Fibroblast of upper back skin (primary cell): ENCODE measurements at places on chromosomes 5 and 9.

DNA sequence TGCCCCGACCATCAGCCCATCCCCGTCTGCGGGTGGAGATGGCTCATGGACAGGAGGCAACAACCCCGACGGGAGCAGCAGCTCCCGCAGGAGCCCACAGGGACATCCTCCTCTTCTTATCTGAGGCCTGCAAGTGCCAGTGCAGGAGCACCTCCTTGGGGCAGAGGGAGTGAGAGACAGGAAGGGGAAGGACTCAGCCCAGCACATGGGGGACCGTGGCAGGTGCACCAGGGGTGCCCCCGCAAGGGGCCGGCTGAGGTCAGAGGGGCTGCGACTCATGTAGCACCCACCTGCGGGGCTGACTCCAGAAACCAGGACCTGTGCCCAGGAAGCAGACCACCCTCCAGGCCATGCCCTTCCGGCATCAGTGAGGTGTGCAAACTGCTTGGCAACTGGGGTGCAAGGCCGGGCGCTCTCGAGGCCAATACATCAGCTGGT lies 259.8 kb upstream of the ADAMTS16 start:
- no peak for DNase-seq

GRCh38 chr5:150339841-150340240 lies 17.7 kb upstream of the TCOF1 start:
- DNase-seq, result no peak

- DNase-seq, result peak; percentile 18
Measured at GRCh38 chr5:58751222-58751837, 168.5 kb downstream of the RAB3C start.

DNA sequence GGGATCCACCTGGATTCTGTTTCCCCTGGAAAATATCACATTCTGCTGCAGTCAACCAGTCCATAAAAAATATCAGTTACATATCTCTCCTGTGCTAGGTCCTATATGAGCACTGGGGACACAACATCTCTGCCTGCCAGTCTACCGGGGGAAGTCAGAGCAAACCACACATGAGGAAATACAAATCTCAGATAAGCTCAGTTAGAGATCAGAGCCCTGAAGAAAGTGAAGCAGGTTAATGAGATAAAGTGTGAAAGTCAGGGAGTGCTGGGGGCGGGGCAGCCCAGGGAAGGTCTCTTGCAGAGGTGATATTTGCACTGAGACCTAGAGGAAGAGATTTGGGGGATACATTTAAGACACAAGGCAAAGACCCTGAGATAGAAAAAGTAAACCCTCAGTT lies 67.8 kb upstream of the SLC1A1 start:
- DNase-seq, result no peak

GRCh38 chr5:60649288-60649917 lies 50.6 kb downstream of the DEPDC1B start:
- peak; percentile 53 for DNase-seq

GRCh38 chr5:57710126-57710525 lies 227.5 kb upstream of the ACTBL2 start:
- peak; percentile 12 for DNase-seq

- DNase-seq, result no peak
Measured at GRCh38 chr5:124702525-124702924, 43.9 kb downstream of the ZNF608 start.

DNA sequence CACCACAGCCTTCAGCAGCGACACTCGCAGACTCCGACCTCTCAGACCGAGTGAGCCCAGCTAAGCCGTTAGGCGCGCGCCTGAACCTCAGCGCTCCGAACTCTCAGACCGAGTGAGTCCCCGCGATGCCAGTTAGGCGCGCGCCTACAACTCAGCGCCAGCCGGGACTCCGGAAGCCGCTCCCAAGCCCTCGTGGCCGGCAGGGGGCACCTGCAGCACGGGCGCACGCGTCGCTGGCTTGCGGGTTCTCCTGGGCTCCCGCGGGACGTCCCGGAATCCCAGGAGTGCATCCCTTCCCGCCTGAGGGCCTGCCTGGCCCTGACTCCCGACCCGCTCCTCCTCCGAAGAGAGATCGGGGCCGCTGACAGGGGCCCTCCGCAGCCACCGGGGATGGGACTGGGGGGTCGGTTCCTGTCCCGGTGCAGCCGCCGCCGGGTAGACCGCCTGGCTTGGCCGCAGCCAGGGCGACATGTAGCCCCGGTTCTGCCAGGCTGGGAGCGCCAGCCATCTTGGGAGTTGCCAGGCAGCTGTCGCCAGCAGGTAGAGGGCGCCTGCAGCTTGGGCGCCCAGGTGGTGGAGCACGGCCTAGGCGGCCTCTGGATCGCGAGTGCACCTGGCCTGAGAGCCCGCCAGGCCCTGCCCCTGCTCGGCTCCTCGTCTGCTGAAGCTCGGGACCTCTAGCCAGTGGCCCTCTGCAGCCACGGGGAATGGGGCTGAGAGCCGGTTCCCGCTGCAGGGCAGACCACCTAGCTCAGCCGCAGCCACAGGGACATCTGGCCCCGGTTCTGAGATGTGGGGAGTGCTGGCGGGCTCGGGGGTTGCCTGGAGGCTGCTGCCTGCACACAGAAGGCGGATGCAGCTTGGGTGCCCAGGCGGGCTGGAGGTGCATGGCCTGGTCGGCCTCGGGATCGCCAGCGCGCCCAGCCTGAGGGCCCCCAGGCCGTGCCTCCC lies at the start of gene ANKRD18A:
TSS of gene ANKRD18A (minus strand) at position 114 of the 951 bp plus-strand sequence. CDS start 311 bp downstream, outside the sequence.
- DNase-seq, result peak; percentile 51

- no peak for DNase-seq
Measured at GRCh38 chr5:1005249-1005851, 3.3 kb upstream of the NKD2 start.
